ENCODE measurements at places on chromosomes 1 and 21. TPM values are rescaled to one million over a fixed set of nuclear protein-coding genes. Genes with fewer than 3 reads are reported as not detected.
A peak's percentile ranks its signal among the peaks of the same experiment; 100 is the strongest.

The LINGO4 gene
- total RNA-seq = not detected

DNA sequence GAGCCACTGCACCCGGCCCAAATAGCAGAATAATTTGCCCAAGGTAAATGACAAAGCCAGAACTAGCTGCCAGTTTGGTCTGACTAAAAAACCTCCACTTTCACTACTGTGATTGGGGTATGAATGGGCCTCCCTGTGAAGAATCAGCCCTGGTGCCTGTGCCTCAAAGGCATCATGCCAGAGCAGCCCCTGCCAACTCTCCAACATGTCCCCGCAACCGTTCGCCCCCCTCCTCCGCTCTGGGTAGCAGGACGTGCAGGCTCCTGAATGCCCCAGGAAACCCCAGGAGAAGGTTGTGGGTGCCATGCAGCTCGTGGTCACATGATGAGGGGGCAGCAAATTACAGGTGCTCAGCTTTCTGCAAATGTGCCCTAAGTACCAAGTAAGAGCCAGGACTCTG, 14.6 kb upstream of the CNTN2 start:
- no peak overlapping the region for H3K4me3 ChIP-seq
- no peaks in the 10 kb centered on the region for H3K27me3 ChIP-seq
- DNase-seq = no peak
- H3K36me3 ChIP-seq = no peaks in the 10 kb centered on the region

DNA sequence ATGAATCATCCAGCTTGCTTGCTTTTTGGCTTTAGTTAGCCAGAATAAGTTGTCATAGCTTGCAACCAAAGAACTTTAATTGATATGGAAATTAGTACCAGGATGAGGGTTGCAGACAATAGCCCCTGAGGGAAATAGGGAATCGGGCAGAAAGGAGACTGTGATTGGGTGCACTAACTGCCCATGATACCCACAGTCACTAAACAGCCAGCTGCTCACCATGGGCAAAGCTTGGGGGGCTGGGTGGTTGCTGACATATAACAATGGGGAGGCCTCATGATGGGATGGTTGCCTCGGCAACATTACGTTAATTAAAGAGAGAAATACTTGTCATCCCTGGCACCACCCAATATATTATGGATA, 17.8 kb upstream of the PLA2G2E start:
- no peaks in the 10 kb centered on the region for H3K4me1 ChIP-seq
- DNase-seq = no peak
- H3K27me3 ChIP-seq = no peaks in the 10 kb centered on the region
- no peak overlapping the region for H3K27ac ChIP-seq

DNA sequence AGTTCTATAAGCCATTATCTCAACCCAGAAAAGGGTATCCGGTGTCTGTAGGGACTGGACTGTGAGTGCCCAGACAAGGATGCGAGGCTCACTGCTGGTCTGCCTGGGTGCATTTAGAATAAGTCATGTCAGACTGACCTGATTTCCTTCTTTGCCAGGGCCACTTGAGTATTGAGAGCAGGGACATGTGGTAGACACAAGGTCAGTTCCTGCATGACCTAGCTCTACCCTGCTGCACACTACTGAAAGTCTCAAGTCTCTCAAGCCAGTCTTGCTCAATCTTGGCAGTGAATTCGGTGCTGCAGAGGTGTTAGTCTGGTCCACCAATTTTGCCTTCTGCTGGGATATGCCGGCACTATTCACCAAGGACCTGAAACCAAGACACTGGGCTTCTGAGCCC, 180.1 kb downstream of the C1orf94 start:
- H3K27me3 ChIP-seq = no peaks in the 10 kb centered on the region
- H3K27ac ChIP-seq = no peak overlapping the region
- no peak for DNase-seq
- no peak overlapping the region for H3K4me3 ChIP-seq

GRCh38 chr1:17176306-17177061, 28.4 kb upstream of the PADI1 start:
- peaks cover 5% of the 10 kb centered on the region for H3K4me1 ChIP-seq
- H3K27ac ChIP-seq = no peak overlapping the region
- H3K4me3 ChIP-seq = no peak overlapping the region
- H3K27me3 ChIP-seq = no peaks in the 10 kb centered on the region

- peak overlapping the region; percentile 21 for H3K27ac ChIP-seq
- no peak for DNase-seq
- H3K27me3 ChIP-seq = no peaks in the 10 kb centered on the region
- H3K4me1 ChIP-seq = no peaks in the 10 kb centered on the region
- H3K36me3 ChIP-seq = no peaks in the 10 kb centered on the region
These were observed 71.4 kb upstream of the GCLM start for GRCh38 chr1:93980320-93981273.

DNA sequence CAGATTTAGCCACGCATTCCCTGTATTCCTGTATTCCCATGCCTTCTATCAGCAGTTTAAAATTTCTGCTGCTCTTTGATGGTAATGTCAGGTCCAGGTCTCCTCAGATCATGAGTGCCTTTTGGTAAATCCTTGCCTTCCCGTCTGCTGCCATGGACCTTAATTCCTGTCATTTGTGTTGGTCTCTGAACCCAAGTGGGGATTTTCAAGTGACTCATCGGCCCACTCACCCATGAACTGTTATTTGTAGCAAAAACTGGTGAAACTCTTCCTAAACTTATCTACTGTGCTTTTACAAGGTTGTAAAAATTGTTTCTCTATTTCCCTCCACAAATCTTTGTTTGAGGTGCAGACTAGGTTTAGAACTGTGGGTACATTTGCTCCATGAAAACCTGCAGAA, 47.4 kb downstream of the ACTN2 start:
- no peak overlapping the region for H3K4me3 ChIP-seq
- no peak for DNase-seq
- no peak overlapping the region for H3K27ac ChIP-seq
- H3K36me3 ChIP-seq = no peaks in the 10 kb centered on the region

The SLC45A1 gene
- 2.2 TPM for total RNA-seq

The LACTBL1 gene
- not detected for total RNA-seq

The LORICRIN gene
- not detected for total RNA-seq

The CHI3L1 gene
- 25.1 TPM for total RNA-seq

GRCh38 chr21:27817074-27817473, 850.2 kb upstream of the ADAMTS5 start:
- no peaks in the 10 kb centered on the region for H3K36me3 ChIP-seq
- no peak overlapping the region for H3K27ac ChIP-seq
- H3K4me3 ChIP-seq = no peak overlapping the region
- DNase-seq = no peak
- H3K27me3 ChIP-seq = no peaks in the 10 kb centered on the region

The LENEP gene
- total RNA-seq = 0.60 TPM

- no peak overlapping the region for H3K4me3 ChIP-seq
- H3K36me3 ChIP-seq = no peaks in the 10 kb centered on the region
- no peak overlapping the region for H3K27ac ChIP-seq
- no peaks in the 10 kb centered on the region for H3K27me3 ChIP-seq
- H3K4me1 ChIP-seq = no peaks in the 10 kb centered on the region
These were observed 762.6 kb downstream of the MRPL39 start for GRCh38 chr21:24844671-24845070.

DNA sequence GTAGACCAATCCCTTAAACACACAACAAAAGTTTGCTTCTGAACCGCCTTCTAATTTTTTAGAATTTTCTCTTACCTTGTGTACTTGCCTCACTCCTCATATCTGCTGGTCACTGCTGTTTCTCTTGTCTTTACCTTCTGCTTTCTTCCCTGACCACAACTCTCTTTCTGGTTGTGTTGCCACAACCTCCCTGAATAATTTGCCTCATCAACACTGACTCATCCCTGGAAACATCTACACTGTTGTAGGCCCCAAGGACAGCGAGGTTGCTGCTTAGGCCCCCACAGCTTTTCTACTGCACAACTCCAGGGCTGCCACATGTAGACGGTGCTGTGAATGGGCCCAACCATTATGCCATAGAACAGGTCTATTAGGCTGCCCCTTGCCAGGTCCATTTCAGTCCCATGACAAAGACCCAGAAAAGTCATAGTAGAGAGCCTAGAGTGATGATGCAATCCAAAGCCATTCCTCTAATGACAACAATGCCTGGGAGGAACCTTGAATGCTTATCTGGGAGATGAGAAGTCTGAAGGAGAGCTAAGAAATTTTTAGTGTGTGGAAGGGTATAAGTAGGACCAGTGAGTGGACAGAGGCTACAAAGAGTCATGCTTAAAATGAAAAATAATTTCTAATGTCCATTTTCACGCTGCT, 36.6 kb upstream of the LCE5A start:
- H3K27me3 ChIP-seq = no peaks in the 10 kb centered on the region
- H3K36me3 ChIP-seq = no peaks in the 10 kb centered on the region
- H3K4me1 ChIP-seq = no peaks in the 10 kb centered on the region
- no peak for DNase-seq
- H3K27ac ChIP-seq = no peak overlapping the region
- no peak overlapping the region for H3K4me3 ChIP-seq

- DNase-seq = no peak
- no peaks in the 10 kb centered on the region for H3K36me3 ChIP-seq
- peaks cover 3% of the 10 kb centered on the region for H3K27me3 ChIP-seq
- H3K4me1 ChIP-seq = peaks cover 3% of the 10 kb centered on the region
These were observed 92.5 kb downstream of the LACTBL1 start for GRCh38 chr1:22880174-22880601.

The TTLL7 gene
- 4.2 TPM for total RNA-seq

- H3K4me3 ChIP-seq = no peak overlapping the region
- no peaks in the 10 kb centered on the region for H3K4me1 ChIP-seq
- DNase-seq = no peak
- no peak overlapping the region for H3K27ac ChIP-seq
- no peaks in the 10 kb centered on the region for H3K36me3 ChIP-seq
These were observed 4.8 kb downstream of the NTNG1 start for GRCh38 chr1:107145637-107146036.

GRCh38 chr1:97351846-97352245, 569.0 kb downstream of the DPYD start:
- H3K36me3 ChIP-seq = no peaks in the 10 kb centered on the region
- H3K27ac ChIP-seq = no peak overlapping the region
- no peaks in the 10 kb centered on the region for H3K4me1 ChIP-seq
- no peak overlapping the region for H3K4me3 ChIP-seq
- no peak for DNase-seq

DNA sequence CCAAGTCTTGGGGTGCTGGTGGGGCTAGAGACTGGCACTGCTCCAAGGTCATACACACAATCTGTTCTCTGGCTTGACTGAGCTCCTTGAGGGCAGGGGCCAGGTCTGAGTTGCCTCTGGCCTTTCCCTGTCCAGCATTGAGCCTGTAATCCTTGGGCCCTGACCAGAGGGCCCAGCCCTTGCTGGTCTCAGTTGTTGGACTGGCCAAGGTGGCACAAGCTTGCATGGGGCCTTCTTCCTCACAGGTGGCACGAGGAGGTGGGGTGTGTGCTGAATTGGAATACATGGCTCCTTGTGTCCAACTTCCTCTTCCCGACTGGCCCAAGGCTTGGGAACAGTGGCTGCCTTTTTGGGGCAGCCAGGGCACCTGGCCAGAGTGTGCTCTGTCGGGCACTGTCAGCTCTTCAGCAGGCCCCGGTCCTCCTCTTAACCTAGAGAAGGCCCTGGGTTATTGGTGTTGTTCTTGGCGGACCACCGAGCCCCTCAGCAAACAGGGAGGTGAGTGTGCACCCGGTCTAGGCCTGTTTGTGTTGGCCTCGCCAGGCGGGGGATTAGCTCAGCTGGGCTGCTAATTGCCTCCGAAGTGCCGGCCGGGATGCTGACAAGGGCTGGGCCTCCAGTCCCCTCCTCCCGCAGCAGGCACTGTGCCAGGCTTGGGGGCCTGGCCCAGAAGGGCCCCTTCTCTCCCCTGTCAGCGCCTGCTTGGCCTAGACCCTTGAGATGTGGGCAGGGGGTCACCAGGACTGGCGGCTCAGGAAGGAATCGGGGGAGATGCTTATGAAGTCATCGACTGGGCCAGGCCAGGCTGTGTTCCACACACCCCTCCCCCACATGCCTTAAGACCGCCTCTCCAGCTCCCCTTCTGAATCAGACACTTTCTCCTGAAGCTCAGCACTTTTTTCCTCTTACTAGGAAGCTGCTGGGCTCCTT, 28.5 kb downstream of the WNT4 start:
- H3K27ac ChIP-seq = peak overlapping the region; percentile 27
- H3K4me3 ChIP-seq = no peak overlapping the region
- peaks cover 82% of the 10 kb centered on the region for H3K4me1 ChIP-seq
- no peak for DNase-seq
- no peaks in the 10 kb centered on the region for H3K27me3 ChIP-seq
- H3K36me3 ChIP-seq = peaks cover 100% of the 10 kb centered on the region

GRCh38 chr1:192705510-192705909, 69.6 kb downstream of the RGS13 start:
- H3K36me3 ChIP-seq = no peaks in the 10 kb centered on the region
- no peaks in the 10 kb centered on the region for H3K27me3 ChIP-seq
- DNase-seq = no peak
- no peak overlapping the region for H3K27ac ChIP-seq
- H3K4me1 ChIP-seq = no peaks in the 10 kb centered on the region

DNA sequence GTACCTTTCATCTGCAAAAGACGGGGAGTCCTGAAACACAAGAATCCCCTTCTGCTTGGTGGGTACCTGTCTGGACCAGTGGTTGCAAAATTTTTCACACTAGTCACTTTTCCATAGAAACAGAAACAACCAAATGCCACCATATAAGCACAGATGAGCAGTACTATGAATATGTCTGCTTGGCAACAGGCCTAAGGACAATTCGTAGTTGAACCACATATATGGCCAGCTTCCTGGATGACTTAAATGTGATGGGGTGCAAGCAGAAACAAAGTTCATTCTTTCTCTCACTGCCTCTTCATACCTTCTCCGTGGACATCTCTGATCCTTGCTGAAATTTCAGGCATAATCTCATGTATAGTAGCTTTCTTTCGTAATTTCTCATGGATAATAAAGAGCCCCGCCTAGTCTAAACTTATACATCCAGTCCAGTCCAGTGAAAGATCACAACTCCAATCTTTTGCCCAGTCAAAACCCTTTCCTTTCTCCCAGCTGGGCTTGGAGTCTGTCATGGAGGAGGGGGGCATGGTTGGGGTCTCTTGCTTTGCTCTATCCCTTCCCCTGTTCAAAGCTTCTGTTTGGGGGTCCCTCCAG, 7.0 kb downstream of the FCAMR start:
- H3K36me3 ChIP-seq = no peaks in the 10 kb centered on the region
- no peak for DNase-seq
- H3K4me3 ChIP-seq = no peak overlapping the region
- no peaks in the 10 kb centered on the region for H3K4me1 ChIP-seq
- no peak overlapping the region for H3K27ac ChIP-seq

GRCh38 chr1:227459326-227459841, 104.0 kb upstream of the ZNF678 start:
- no peak overlapping the region for H3K27ac ChIP-seq
- no peaks in the 10 kb centered on the region for H3K36me3 ChIP-seq
- H3K27me3 ChIP-seq = peaks cover 13% of the 10 kb centered on the region
- DNase-seq = no peak

GRCh38 chr21:25682382-25682781, 43.3 kb downstream of the JAM2 start:
- H3K36me3 ChIP-seq = no peaks in the 10 kb centered on the region
- no peaks in the 10 kb centered on the region for H3K4me1 ChIP-seq
- no peak for DNase-seq
- no peaks in the 10 kb centered on the region for H3K27me3 ChIP-seq

GRCh38 chr21:32064281-32064910, 191.6 kb downstream of the HUNK start:
- no peaks in the 10 kb centered on the region for H3K4me1 ChIP-seq
- no peak for DNase-seq
- no peaks in the 10 kb centered on the region for H3K36me3 ChIP-seq
- no peak overlapping the region for H3K4me3 ChIP-seq

Measured in spleen (tissue), 13 donors.